Stimulated activated CD8-positive, alpha-beta memory T cell treated with anti-CD3 and anti-CD28 coated beads, Interleukin-15, amount 100 ng/mL, for 24 hours (primary cell): ENCODE measurements at places on chromosomes 13 and 19.

- DNase-seq: no peak
Measured at GRCh38 chr13:99982036-99982730, 599 bp downstream of the ZIC2 start.

GRCh38 chr13:74306496-74306895 lies 172.3 kb upstream of the KLF12 start:
- DNase-seq: no peak

GRCh38 chr13:44293374-44293773 lies 80.2 kb upstream of the SERP2 start:
- no peak for DNase-seq

GRCh38 chr19:12265921-12266704 lies 28.6 kb downstream of the ZNF44 start:
- DNase-seq: no peak

DNA sequence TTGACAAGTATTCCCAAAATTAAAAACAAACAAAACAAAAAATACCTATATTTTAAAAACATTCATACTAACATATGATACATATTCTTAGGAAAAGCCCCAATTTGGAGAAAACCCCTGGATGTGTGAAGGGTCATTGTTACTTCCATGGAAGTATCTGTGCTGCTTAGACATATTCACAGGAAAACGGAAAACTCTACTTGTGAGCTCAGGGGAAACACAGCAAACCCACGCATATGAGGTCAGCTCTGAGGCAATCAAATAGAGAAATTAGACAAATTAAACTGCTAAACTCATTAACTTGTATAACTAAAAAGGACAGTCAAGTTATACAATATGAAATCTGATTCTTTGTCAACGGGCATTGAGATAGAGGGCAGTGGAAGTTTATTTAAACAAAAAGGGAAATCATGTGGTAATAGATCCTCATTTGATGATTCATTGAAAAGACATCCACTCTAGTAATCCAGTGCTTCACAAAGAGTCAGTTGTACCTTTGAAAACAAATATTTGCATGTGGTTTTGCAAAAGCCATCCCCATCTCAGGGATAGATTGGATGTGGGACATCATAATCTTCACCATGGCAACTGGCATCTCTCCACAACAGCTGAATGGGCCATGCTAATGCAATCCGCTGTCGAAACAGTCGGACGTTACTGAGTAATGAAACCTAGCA lies 423.4 kb downstream of the ITGBL1 start:
- DNase-seq: no peak

GRCh38 chr19:43469160-43469480 lies 3.7 kb upstream of the LYPD3 start:
- no peak for DNase-seq

DNA sequence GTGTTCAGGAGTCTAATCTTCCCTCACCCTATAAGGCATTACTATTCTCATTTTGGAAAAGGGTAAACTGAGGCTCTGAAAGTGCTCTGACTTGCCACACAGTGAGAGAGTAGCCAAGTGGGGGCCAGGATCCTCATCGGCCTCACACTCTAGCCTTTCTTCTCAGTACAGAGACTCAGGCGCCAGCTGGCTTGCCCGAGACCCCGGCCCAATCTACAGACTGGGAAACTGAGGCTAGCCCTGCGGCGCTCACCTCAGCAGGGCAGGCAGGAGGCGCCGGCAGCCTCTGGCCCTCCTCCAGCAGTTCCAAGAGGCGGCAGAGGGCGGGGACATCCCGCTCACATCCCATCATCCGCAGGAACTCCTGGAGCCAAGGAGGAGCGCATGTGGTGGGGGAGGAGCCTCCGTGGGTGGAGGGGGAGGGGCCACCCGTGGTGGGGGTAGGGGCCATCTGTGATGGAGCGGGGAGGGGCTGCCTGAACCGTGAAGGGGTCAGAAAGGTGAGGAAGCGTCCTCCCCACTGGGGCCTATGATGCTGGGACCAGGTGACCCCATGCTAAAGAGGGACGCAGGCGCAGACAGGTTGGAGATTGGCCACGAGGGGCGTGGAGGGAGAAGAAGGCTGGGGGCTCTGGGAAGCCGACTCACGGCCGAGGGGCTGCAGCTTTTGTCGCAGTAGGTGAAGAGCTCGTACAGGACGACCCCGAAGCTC lies 8.7 kb upstream of the INSL3 start:
- DNase-seq: no peak

DNA sequence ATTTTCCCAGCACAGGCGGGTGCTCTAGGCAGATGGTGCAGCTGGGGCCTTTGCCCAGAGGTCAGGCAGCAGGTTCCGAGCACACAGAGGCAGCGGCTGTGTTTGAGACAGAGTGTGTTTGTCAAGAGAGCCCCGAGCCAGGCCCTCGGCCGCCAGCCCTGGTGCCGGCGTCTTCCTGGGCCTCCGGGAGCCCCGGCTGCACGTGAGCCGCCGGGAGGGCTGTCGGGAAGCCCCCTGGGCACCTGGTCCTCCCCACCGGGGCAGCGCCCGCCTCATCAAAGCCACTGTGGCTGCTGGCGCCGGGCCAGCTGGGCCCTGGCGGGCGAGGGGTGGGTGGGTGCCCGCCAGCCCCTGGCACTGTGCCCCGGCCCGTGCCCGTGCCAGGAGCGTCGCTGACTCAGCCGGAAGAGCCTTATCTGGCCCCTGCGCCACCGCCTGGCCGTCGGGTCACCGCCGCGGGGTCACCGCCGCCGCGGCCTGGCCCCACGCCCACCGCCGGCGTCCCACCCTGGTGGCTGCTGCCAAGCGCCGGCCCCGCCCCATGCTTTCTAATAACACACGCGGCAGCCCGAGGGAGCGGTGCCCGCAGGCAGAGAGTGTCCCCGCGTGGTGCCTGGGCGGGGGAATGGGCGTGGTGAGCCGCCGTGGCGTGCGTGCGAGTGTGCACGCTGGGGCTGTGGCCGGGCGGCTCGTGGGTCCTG lies 14.9 kb downstream of the ARID3A start:
- DNase-seq: no peak

DNA sequence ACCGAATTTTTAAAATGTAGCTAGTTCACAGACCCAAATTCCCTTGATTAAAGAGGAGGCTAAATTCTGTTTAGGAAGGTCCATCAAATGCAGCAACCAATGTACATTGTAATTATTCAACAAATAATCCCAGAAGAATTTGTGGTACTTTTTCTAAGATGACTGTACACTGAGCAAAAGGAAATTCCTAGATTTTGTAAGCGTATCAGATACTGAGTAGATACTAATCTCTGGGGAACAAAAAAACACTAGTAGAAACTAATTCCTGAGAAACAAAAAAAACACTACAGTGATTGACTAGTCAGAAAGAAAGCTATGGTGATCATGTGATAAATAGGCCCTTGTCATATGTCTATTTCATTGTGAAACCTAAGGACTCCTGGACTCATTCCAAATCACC lies 246.1 kb downstream of the PCDH17 start:
- DNase-seq: no peak

DNA sequence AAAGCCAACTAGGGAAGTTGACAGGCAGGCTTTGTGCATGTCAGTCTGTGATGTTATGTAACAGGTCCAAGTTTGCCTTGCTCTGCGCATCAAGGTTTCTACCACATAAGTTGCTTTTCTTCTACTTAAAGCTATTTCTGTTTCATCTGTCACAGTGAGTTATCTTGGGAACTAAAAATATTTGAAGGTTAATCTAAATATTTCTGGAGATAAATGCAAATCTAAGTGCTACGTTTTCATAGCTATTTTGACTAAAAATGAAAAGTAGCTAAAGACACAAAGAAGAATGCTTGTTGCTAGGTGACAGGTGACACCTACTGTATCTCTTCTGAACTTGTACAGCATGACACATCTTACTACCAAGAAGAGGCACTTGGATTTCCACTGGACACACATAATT lies 135.6 kb downstream of the KLF12 start:
- DNase-seq: no peak

- DNase-seq: no peak
Measured at GRCh38 chr13:98026457-98026857, 73.0 kb downstream of the IPO5 start.

DNA sequence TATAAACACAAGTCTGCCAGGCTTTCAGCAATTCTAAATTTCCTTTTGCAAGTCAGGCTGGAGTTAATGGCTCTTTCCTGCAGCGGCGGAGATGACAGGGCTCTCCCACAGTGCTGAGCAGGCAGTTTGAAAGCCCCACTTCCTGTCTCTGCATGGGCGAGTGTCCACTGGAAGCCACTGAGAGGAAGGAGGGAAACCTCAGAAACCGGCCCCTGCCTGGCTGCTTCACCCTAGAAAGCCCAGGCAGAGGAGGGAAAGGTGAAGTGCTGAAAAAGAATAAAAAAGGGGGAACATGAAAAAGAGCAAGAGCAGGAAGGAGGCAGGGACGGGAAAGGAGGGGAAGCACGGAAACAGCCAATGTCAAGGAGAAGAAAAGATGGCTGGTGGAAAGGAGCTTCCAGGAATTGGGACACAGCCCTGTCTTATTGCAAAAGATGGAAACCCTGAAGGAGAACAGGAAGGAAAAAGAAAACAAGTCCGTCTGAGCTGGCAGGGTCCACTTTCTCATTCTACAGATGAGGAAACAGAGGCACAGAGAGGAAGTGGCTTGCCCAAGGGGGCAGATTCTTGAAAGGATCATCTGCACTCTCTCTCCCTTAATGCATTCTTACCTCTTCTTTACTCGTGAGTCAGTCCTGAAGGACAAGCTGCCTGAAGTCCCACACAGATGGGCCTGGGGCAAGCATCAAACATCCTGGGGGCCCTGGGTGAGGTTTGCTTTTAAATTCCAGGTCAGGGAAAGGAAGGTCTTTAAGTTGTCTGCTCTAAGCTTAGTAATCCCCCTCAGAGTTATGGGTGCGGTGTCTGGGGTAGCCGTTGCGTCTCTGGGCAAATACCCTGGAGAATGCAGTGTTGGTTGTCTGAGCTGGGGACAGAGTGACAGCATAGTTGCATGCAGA lies 38.8 kb upstream of the ALOX5AP start:
- DNase-seq: no peak

DNA sequence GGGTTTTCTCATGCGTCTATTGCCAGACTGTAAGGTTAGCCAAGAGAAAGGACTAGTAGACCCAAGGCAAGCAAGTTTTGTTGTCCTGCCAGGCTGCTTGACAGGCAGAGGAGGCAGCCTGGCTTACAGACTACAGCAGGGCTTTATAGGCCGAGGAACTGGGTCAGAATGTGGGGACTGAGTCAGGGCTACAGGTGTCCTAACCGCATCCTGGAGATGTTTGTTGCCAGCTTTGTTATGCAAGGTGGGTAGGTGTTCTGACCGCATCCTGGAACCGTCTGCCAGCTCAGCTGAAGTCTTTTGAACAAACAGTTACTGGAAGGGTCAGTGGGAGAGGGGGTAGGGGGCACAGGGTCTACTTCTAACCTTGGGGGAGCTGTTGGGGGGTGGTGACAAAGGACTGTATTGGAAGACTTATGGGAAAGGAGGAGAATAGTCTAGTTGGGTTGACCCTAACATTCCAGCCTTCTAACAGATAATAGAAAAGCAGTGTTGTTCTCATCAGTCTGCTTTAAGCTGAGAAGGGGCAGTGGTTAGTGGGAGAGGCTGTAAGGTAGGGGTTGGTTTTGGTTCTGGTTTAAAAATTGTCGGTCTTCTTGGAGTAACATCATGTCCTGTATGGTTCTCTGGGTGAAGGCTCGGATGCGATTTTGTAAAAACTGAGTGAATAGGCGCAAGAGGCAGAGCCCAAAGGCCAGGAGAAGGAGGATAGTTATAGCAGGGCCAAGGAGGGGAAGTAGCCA lies 913.8 kb upstream of the SLITRK5 start:
- no peak for DNase-seq

- no peak for DNase-seq
Measured at GRCh38 chr13:74838096-74838495, 643.9 kb downstream of the TBC1D4 start.

DNA sequence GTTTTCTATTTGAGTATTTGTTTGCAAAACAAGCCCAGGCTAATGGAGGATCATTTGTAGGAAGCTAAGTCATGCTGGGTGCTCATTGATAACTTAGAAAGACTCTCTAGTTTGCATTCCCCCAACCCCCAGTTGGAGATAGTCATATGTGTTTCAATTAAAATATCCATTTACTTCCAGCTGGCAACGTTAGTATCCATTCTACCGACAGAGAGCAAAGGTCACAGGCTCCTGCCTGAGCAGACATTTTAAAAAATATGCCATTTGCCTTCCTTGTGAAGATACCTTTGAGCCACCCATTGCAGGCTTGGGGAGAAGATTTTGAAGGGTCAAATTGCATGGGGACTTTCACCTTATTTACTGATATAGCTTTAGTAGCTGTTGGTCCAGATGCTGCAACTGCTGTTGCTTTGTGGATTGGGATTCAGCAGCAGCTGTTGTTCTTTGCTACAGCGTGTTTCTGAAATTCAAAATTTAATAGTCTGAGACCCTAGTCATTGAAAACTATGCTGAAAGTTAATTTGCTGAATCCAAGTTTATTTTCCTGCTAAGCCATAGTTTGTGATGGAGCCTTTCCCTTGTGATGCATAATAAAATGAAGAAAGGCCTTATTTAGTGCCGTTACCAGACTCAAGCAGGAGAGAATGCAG lies 335.1 kb downstream of the GPC6 start:
- no peak for DNase-seq

GRCh38 chr19:22603518-22604440 lies 30.3 kb upstream of the ZNF492 start:
- no peak for DNase-seq

- no peak for DNase-seq
Measured at GRCh38 chr13:101712026-101712348, 259.5 kb downstream of the ITGBL1 start.

DNA sequence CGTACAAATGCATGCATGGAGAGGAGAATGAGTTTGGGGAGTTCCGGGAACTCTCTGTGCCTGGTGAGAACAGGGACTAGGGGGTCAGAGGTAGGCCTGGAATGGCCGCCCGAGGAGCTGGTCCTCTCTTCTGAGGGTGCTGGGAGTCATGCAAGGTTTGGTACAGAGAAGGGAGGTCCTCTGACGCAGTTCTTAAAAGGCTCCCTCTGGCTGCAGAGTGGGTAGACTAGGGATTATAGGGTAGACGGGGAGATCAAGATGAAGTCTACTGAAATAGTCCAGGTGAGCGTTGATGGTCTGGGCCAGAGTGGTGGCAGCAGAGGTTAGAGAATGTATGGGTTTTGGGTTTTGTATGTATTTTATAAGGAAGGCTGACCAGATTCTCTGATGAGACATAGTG lies 796 bp downstream of the ZNF304 start:
- DNase-seq: no peak

GRCh38 chr13:26376430-26376829 lies 122.5 kb downstream of the CDK8 start:
- no peak for DNase-seq

GRCh38 chr13:55538424-55538823 lies 1602.3 kb upstream of the PRR20A start:
- DNase-seq: no peak

DNA sequence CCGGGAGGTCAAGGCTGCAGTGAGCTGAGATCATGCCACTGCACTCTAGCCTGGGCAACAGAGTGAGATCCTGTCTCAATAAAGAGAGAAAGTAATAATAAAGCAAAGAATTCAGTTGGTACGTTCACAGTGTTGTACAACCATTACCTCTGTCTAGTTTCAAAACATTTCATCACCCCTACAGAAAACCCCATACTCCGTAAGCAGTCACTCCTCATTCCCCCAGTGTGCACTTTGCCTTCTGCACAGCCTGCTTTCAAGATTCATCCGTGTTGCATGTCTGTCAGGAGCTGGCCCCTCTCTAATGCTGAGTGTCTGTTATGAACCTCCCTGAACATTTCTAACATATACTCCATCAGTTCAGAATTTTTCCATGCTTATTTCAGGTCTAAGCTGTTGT lies 9.4 kb downstream of the POLD1 start:
- DNase-seq: no peak
